ENCODE measurements at places on chromosomes 5 and 9. TPM values are rescaled to one million over a fixed set of nuclear protein-coding genes. Genes with fewer than 3 reads are reported as not detected.
A peak's percentile ranks its signal among the peaks of the same experiment; 100 is the strongest.

Gene MYORG
- 11.2 TPM for total RNA-seq

Gene SEMA4D
- 18.1 TPM for total RNA-seq

Gene PRR16
- 0.78 TPM for total RNA-seq

Gene SPATA31A3
- total RNA-seq: not detected

Gene ORM2
- total RNA-seq: not detected

Gene PCDHGA9
- 8.2 TPM for total RNA-seq

DNA sequence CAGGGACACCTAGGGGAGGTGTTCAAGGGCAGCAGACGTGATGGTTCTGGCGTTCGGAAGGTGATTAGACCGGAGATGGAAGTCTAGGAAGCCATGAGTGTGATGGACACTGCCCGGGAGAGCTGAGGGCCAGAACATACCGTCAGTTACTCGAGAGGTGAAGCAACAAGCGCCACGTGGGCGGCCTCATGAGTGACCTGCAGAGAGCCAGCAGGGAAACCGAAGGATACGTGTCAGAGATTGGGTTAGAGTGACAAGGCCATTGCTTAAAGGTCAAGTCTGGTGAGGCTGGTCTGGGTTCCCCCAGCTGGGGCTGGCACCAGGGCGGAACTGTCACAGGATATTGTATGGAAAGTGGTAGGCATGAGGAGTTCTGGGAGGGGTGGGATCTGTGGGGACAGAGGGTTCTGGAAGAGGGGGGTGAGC lies 60.0 kb downstream of the C9orf50 start:
- H3K4me1 ChIP-seq: peaks cover 32% of the 10 kb centered on the region
- H3K27me3 ChIP-seq: no peaks in the 10 kb centered on the region
- DNase-seq: no peak
- no peak overlapping the region for H3K4me3 ChIP-seq
- H3K27ac ChIP-seq: no peak overlapping the region

- H3K36me3 ChIP-seq: no peaks in the 10 kb centered on the region
- H3K4me3 ChIP-seq: no peak overlapping the region
- DNase-seq: no peak
- no peak overlapping the region for H3K27ac ChIP-seq
- peaks cover 8% of the 10 kb centered on the region for H3K4me1 ChIP-seq
These were observed 76.7 kb upstream of the CCNG1 start for GRCh38 chr5:163360656-163361055.

- H3K36me3 ChIP-seq: peaks cover 1% of the 10 kb centered on the region
- DNase-seq: no peak
- H3K4me3 ChIP-seq: no peak overlapping the region
- peaks cover 21% of the 10 kb centered on the region for H3K4me1 ChIP-seq
- H3K27me3 ChIP-seq: no peaks in the 10 kb centered on the region
- no peak overlapping the region for H3K27ac ChIP-seq
These were observed 17.4 kb downstream of the TRIM32 start for GRCh38 chr9:116704470-116704869.

DNA sequence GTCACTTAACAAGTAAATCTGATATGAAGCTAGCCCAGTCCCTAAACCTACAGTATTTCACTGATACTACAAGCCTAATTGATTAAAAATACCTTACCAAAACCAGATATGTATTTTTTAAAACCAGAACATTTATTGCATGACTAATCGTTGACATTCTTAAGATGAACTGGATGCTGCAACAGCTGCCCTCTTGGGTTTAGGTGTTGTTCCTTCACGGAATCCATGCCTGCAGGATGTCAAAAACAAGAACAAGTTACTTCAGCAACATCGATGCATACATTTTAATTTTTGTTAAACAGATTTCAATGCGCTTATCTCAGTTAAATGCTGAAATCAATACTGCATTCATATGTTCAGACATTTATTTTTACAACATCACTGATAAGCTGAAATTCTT lies 2.7 kb downstream of the RPL37 start:
- no peaks in the 10 kb centered on the region for H3K36me3 ChIP-seq
- no peak overlapping the region for H3K27ac ChIP-seq
- no peak for DNase-seq
- peaks cover 31% of the 10 kb centered on the region for H3K4me1 ChIP-seq
- H3K4me3 ChIP-seq: no peak overlapping the region

DNA sequence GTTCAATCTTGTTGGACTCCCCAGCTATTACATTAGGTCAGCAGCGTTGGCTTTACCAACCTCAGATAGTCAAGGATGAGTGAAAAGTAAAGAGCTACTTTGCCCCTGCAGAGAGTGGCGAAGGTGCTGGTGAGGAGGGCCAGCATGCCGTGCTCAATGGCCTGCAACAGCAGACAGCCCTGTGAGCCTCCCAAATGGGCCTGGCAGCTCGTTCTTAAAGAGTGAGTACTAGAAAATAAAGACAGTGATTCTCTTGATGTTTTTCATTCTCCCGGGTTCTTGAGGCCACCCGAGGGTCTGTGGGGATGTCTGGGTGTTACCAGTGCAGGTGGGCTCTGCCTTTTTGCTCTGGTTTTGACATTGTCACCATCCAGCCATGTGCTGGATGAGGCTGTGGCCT lies 16.2 kb downstream of the GADD45G start:
- no peak for DNase-seq
- H3K27ac ChIP-seq: no peak overlapping the region
- H3K36me3 ChIP-seq: no peaks in the 10 kb centered on the region
- no peaks in the 10 kb centered on the region for H3K27me3 ChIP-seq
- H3K4me1 ChIP-seq: peaks cover 79% of the 10 kb centered on the region

DNA sequence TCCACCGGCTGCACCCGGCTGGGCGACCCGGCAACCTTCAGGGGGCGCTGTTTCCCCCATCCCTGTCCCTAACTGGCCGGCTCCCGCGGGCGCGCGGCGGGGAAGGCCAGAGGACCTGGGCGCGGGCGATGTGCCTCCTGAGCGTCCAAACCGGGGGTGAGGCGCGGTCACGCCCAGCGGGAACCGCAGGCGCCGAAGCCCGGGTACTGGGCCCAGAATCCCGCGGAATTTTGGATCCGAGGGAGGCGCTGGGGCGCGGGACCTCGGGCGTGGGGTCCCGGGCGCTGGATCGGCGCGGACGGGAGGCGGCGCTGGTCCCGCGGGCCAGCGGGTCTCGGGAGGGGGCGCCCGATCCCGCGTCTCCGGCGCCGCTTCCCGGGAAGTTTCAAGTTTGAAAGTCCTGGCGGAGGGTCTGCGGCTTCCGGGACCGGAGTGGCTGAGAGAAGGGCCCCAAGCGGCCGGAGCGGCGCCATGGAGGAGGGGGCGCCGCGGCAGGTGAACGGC lies at the start of gene PKN3:
PKN3 (plus strand) TSS at position 59 of the 504 bp plus-strand sequence; CDS start at position 472, 413 bp downstream.
- no peaks in the 10 kb centered on the region for H3K36me3 ChIP-seq
- DNase-seq: peak; percentile 86
- peak within 1 kb of the TSS; percentile 65 for H3K27ac ChIP-seq
- H3K27me3 ChIP-seq: no peaks in the 10 kb centered on the region

DNA sequence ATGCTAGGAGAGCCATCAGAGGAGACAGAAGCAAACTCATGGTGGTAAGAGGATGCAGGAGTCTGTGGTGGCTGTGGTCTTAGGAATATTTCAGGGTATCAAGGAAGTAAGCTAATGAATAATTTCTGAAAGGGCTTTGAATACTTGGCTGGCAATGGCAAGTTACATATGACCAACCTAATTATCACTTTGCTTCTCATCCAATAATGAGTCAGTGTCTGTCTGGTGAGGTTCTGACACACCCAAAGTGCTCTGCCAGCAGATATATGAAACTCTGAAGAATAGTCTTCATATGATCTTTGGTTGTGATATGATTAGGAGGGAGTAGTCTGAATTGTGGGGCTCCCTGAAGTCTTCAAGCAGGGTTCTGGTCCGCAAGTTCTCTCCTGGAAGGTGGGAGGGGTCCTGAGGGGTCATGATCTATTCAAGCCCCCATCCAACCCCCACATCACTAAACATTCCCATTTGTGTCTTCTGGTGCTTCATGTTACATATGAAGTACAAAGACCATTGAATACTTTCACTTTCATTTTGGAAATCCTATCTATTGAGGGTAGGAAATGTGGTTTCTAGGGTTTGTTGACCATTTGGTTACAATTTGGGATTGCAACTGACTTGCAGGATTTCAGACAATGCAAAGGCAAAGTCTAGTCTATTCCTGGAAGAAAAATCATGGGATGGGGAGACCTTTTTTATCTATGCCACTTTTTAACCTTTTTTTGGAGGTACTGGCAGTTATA lies 199.9 kb upstream of the CDKN2B start:
- DNase-seq: no peak

DNA sequence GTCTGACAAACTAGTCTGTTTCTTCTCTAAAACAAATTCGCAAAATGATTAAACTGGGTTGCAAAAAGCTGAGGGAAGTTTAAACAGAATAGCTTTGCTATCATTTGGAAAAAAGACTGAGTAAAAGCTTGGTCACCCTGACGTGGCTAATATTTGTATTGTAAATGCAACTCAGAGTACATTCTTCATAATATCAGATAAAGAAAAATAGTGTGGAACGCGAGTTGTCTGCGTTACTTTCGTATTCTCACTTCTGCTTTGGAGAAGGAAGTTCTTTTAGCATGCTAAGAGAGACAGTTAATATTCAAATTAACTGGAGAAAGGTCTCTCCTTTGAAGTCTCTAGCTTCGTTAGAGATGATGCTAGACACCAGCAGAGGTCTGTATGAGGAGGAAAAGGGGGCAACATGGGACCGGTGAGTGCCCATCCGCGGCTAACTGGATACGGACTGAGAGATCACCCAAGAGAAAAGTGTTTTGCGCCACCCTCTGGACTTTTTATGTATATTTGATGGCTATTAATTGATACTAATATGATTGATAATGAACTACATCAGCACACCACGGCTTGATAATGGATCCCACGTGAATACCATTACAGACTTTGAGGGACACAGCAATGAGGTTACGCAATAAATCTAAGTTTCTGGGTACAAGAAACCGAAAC lies 2.9 kb upstream of the CNTRL start:
- peak; percentile 25 for DNase-seq
- H3K36me3 ChIP-seq: peaks cover 2% of the 10 kb centered on the region
- H3K4me1 ChIP-seq: peaks cover 13% of the 10 kb centered on the region
- no peaks in the 10 kb centered on the region for H3K27me3 ChIP-seq
- no peak overlapping the region for H3K4me3 ChIP-seq

DNA sequence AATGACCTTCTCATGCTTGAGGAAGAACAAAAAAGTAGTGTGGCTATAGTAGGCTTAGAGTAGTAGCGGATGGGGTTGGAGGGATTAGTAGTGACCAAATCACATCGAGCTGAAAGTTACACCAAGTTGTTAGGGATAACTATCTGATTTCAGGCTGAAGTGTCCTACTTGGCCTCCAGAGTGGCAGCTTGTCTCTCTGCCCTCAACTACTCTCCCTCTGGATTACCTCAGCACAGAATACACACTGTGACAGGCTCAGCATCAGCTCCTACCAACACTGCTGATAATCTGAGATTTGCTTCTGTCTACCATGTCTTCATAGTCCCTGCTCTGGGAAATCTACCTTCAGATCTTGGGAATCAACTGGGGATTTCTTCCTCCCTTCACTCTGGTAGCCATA lies 714.6 kb upstream of the GRAMD2B start:
- H3K36me3 ChIP-seq: no peaks in the 10 kb centered on the region
- H3K4me3 ChIP-seq: no peak overlapping the region
- no peak for DNase-seq
- peaks cover 16% of the 10 kb centered on the region for H3K4me1 ChIP-seq

DNA sequence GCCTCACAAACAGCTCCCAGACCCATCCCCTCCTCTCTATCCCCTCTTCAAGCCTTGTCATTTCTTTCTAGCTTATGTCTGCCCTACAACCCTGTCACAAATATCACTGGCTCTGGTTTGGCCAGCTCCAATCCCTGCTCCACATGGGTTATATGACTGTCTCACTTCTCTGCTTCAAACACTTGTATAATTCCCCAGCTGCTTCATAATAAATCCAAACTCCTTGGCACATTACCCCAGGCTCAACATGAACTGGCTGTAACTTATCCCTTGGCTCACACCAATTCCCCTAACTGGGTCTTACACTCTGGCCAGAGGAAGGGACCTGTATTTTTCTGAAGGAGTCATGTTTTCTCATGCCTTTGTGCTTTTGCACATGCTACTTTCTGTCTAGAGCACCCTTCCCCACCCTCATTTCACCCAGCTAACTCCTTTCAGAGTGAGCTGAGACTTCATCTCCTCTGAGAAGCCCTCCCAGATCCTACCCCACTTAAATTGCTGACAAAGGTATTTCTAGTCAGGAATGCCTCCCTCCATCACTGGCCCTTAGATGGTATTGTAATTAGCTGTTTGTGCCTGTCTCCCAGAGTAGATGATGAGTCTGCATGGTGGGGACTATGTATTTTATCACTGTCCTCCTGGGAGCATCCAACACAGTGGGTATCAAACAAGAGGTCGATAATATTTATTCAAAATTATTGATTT lies 5.3 kb downstream of the PRXL2C start:
- peaks cover 8% of the 10 kb centered on the region for H3K36me3 ChIP-seq
- H3K27ac ChIP-seq: no peak overlapping the region
- H3K27me3 ChIP-seq: no peaks in the 10 kb centered on the region
- DNase-seq: no peak

DNA sequence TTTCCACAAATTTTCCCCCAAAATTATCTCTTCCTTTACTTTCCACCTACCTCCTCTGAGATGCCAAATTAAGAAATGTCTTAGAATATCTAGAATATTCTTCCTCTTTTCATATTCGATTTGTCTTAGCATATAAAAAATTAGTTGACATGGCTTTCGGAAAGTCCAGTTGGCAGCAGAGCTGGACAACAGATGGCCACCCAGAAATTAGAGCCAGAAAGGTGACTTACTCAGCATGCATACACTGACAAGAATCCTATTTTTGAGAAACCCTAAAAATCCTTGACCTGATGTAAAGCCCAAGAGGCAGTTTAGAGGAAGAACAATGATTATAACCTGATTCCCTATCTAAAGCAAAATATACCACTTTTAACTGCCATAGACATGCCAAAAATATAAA lies 22.0 kb downstream of the TMEM167A start:
- no peaks in the 10 kb centered on the region for H3K4me1 ChIP-seq
- no peaks in the 10 kb centered on the region for H3K36me3 ChIP-seq
- H3K4me3 ChIP-seq: no peak overlapping the region
- H3K27ac ChIP-seq: no peak overlapping the region
- no peak for DNase-seq
- H3K27me3 ChIP-seq: no peaks in the 10 kb centered on the region
